Fibroblast of skin of scalp (primary cell): ENCODE measurements at places on chromosomes 4 and X.

DNA sequence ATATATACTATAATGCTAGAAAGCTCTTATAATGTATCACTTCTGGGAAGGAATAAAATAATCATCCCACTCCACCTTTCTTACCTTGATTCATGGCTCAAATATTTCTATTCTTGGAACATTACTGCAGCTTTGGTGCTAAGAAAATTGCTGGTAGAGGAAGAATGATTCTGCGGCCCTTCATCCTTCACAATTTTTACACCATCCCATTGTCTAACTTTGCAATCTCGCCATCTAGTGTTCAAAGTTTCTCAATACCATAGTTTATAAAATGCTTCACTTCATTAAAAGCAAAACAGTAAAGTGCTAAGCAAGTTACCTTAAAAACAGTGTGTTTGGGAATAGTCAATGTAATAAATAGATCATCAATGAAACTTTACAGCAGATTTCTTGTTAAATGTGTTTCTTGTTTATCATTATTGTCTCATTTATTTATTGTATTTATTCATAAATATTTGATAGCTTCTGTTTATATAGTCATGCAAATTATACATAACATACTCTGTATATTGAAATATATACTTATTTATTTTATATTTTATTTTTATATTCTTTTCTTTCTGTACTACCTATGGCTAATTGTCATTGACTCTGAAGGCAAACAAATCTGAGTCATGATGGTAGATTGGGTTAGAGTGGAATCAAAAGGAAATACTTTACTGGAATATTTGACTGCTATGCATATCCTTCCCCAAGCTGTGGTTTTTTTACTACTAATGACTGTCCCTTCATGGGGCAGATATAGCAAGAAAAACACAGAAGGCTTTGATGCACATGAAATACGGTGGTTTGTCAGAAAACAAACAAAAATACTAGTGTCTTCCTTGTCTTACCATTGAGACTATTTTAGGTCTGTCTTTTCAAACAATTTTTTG lies 390.7 kb downstream of the MAPK10 start:
- peak; percentile 73 for DNase-seq

DNA sequence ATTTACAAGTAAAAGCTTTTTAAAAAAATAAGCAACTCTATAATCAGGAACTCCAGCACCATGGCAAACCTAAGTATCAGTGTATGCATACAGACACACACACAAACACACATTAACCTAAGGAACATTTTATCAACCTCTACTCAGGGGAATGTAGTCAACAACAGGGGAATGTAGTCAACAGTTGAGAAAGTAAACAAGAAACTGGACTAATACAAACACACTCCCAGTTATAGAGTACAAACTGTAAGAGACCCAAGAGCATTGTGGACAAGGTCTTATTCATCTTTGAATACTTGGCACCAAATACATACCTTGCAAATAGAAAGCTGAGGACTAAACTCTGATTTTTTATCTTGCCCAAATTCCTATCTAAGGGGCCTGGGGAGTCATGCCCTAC lies 36.2 kb downstream of the PAPSS1 start:
- DNase-seq: no peak

GRCh38 chr4:6826781-6827508 lies 44.4 kb downstream of the KIAA0232 start:
- DNase-seq: no peak

- DNase-seq: peak; percentile 42
Measured at GRCh38 chr4:185304944-185305690, 90.6 kb downstream of the LRP2BP start.

GRCh38 chr4:172619798-172620197 lies 548.8 kb upstream of the GALNT7 start:
- no peak for DNase-seq

- no peak for DNase-seq
Measured at GRCh38 chr4:151687021-151687640, 73.7 kb downstream of the GATB start.

DNA sequence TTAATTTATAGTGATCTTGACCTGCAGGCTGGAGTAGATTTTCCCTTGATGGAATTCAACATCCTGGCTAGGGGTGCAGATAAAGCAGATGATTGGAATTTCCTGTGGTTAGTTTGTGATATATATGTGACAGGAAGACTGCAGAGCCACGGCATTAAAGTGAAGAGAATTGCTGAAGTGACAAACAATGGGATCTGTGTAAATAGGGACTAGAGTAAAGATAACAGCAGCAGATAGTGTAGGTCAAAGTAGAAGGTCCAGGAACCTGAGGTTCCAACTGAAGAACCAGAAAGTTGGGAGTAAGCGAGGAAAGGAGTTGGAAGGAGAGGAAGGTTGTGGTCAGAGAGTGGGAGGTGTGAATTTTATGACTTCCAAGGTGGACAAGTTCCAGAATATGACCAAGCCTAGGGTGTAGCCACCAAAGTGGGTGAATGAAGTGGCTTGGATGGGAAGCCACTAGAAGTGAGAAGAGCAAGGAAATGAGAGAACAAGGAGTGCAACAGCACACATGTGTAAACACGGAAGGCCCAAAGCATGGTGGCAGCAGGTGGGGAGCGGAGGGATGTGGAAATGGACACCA lies 325.0 kb downstream of the RAB28 start:
- no peak for DNase-seq

GRCh38 chrX:15694941-15695451 lies 30.4 kb upstream of the CLTRN start:
- no peak for DNase-seq

GRCh38 chr4:27894951-27895350 lies 1034.3 kb downstream of the STIM2 start:
- DNase-seq: peak; percentile 1

DNA sequence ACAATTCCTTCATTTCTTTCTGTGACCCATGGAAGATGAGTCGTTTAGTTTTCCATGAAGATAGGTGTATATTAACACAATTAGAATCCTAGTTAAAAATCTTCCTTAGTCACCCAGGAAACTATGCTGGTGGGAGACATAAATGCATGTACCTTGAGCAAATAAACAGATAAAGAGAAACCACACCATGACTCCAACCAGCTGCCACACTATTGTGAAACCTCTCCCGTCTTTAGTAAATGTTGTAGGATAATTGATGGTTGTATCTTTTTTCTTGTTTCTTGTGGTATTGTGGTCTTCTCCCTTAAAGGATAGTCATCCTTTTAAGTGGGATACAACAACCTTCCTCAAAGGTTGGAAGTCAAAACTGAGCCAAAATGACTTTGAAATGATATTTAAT lies 103.8 kb upstream of the LEF1 start:
- no peak for DNase-seq

- DNase-seq: no peak
Measured at GRCh38 chr4:147303873-147304229, 177.0 kb upstream of the EDNRA start.

GRCh38 chrX:125289209-125289608 lies 30.5 kb upstream of the TEX13C start:
- peak; percentile 5 for DNase-seq

DNA sequence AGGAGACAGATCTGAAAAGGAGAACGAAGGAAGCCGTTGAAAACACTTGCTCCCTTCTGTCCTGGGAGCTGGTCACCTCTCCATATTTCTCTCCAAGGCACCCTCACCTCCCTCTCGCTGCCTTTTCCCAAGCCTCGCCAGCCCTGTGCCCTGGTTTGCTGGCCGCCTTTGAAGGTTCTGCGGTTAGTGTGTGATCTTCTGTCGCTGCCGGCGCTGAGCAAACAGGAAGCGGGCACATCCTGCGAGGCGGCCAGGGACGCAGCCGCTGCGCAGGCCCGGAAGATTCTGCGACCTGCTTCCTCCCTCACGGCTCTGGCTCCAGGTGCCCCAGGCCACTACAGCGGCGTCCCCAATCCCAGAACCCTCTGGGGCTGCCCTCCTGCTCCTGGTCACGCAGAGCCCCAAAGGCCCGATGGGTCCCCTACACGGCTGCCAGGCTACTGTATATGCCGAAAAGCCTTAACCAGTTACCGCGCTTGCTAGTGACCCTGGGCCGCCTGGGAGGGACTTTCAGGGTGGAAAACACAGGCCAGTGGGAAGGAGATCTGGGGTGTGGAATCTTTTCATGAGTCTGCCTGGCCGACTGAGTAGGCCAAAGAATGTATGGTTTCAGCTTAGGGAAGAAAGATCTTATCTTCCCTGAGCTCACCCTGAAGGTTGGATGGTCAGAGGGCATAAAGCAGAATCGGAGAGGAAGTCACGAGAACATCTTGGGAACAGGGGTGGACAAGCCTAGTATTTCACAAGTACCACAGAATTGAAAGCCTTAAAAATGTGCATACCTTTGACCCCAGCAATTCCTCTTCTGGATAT lies 2.3 kb upstream of the SASH3 start:
- DNase-seq: no peak

- DNase-seq: no peak
Measured at GRCh38 chrX:81308086-81308829, 106.4 kb downstream of the SH3BGRL start.

GRCh38 chr4:3122081-3122563 lies 47.6 kb downstream of the HTT start:
- peak; percentile 16 for DNase-seq

- no peak for DNase-seq
Measured at GRCh38 chr4:189988877-189989431, 38.1 kb downstream of the FRG2 start.

- DNase-seq: peak; percentile 4
Measured at GRCh38 chrX:3940000-3940610, 226.7 kb upstream of the PRKX start.

GRCh38 chrX:1359477-1359873 lies 22.9 kb downstream of the IL3RA start:
- DNase-seq: no peak

DNA sequence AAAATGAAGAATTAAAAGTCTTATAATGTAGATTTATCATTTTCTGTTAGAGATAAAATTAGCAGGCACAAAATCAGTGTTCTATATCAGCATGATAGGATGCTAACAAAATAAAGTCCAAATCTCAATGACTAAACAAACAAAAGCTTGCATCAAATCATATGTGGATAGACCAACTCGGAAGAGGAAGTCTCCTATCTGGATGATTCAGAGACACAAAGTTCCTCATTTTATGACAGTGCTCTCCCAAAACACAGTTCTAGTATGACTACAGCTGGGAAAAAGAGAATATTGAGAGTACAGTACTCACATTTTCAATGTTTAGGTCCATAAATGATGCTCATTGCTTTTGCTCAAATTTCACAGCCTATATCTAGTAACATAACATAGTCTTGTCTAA lies 376.1 kb upstream of the CTSO start:
- no peak for DNase-seq

- peak; percentile 80 for DNase-seq
Measured at GRCh38 chrX:109774706-109775105, 41.6 kb upstream of the ACSL4 start.

- DNase-seq: peak; percentile 77
Measured at GRCh38 chr4:82774711-82775171, 23.9 kb downstream of the SCD5 start.

DNA sequence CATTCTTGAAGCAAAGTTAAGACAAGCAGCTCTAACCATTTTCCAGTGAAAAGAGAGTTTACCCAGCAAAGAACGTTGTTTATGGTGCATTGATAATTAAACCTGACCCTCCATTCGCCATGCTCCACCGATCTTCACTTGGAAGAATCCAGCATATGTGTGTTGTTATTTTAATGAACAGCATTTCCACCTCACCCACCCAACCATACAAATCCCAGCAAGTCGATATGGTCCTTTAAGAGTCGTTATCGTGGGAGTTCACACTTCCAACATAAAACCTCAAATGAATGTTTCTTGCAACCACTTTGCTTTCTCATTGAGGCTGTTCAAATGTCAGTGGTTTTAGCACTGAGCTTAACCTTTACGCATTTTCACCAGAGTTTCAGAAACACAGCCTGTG lies 147.4 kb upstream of the LDB2 start:
- DNase-seq: no peak

DNA sequence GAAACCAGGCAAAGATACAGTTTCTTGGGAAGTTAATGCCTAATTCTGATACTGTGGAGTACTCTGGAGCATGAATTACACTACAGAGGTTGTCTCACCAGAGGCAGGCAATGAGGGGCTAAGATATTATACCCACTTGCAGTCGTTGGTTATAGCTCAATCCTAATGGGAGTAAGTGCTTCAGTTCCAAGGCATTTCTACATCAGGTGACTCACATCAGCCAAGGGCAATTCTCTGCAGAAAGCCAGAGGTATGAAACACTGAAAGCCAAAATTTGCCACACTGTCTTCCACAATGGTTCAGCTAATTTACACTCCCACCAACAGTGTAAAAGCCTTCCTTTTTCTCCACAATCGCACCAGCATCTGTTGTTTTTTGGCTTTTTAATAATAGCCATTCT lies 174.0 kb upstream of the IL15 start:
- DNase-seq: no peak

- no peak for DNase-seq
Measured at GRCh38 chr4:122082661-122083060, 69.5 kb upstream of the BLTP1 start.
